ENCODE measurements at places on chromosomes 5 and 9.

- DNase-seq = peak; percentile 39
Observed at GRCh38 chr9:82332018-82332773, 343.6 kb downstream of the SPATA31D1 start.

DNA sequence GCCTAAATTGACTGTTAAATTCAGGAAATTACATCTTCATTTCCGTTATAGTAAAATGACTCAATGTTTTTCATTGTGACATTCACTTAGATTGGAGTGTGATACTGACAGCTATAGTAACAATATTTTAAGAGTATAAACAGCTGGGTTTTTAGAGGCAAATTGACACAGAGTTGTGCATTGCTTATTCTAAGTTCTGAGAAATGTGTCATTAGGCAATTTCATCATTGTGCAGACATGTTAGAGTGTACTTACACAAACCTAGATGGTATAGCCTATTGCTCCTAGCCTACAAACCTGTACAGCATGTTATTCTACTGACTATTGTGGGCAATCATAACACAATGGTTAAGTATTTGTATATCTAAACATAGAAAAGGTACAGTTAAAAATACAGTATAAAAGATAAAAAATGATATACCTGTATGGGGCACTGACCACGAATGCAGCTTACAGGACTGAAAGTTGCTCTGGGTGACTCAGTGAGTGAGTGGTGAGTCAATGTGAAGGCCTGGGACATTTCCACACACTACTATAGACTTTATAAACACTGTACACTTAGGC is 132.7 kb downstream of the PDE4D start:
- DNase-seq = peak; percentile 73

- no peak for DNase-seq
Observed at GRCh38 chr5:93330506-93330905, 250.5 kb downstream of the NR2F1-AS1 start.

DNA sequence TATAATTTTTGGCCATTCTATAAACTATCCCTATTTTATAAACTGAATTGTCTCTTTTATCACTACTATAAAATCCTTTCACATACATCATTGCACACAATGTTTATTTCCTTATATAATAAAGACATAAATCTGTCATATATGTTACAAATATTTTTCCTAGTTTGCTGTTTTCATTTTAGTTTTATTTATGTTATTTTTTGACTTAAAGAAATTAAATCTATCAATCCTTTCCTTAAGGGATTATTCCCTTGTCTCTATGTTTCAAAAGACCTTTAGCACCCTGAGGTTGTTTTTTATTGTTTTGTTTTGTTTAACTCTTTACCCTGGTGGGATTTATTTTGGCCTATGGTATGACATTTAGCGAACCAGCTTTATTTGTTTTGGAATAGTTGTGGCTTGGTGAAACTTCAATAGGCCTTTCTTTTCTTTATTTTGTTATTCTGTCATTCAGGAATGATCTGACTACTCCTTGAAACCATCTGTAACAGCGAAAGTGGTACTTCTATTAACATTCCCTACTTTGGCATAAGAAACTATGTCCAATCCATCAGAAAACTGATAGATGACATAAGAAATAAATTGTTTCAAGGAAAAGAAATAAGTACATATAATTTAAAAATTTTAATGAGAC is 125.9 kb downstream of the CEP120 start:
- no peak for DNase-seq
